ENCODE measurements at places on chromosomes 13 and 19.

- DNase-seq = peak; percentile 25
Observed at GRCh38 chr13:89925107-89925506, 1422.4 kb upstream of the MIR17HG start.

- no peak for DNase-seq
Observed at GRCh38 chr19:48638831-48639381, 1.7 kb upstream of the DBP start.

DNA sequence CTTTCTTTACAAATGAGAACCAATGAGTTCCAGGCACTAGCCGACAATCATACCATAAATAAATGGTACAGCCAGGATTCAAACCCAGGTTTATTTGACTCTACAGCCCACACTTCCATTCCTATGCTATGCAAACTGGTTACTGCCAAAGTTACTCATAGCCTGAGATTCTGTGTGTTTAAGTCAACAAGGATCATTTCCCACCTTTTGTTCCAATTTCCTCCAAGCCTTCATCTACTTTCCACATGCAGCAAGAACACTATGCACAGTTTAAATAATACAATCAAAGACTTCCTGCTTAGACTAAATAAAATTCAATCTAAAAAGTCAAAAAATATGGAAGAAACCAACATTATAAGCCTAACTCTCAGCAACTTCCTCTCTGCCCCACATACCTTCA lies 59.2 kb upstream of the KLF12 start:
- DNase-seq = no peak

GRCh38 chr13:26051657-26052311 lies at the start of gene SHISA2:
SHISA2 (minus strand) TSS chr13:26052016; CDS start chr13:26050975, 1,041 bp downstream.
- DNase-seq = peak; percentile 78

DNA sequence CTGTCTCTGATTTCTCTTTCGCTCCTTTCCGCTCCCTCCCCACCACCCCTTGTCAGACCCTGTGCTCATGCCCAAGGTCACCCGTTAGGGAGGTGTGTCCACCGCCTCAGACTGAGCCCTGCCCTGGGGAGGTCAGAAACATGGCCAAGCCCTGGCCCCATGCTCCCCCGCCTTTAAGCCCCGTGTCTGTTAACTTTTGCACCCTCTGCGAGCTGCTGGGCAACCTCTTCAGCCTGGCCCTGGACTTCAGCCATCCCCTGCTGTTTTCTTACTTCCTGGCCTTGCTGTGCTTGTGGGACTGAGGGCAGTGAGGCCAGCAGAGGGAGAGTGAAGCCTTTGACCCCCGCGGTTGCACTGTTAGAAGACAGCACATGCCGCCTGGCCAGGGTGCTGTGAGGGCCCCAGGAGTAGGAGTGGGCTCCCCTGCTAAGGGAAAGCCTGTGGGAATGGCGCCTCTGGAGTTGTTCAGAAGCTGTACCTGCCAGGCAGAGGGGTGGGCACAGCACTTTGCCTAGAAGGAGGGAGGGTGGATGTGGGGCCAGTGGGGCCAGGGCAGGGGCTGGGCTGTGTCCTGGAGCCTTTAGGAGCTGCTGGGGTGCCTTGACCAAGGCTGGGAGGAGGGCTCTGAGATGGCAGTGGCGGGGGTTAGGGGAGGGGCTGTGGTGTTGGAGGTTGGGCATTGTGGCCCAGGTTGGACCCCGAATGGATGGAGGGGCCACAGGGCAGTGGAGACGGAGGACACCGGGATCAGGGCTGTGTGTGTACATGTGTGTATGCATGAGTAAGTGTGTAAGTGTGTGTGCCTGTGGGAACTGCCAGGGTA lies 7.9 kb downstream of the UPF1 start:
- DNase-seq = no peak

- no peak for DNase-seq
Observed at GRCh38 chr19:3801412-3802096, 15.4 kb upstream of the MATK start.

GRCh38 chr13:22102271-22102670 lies 431.4 kb downstream of the FGF9 start:
- no peak for DNase-seq

DNA sequence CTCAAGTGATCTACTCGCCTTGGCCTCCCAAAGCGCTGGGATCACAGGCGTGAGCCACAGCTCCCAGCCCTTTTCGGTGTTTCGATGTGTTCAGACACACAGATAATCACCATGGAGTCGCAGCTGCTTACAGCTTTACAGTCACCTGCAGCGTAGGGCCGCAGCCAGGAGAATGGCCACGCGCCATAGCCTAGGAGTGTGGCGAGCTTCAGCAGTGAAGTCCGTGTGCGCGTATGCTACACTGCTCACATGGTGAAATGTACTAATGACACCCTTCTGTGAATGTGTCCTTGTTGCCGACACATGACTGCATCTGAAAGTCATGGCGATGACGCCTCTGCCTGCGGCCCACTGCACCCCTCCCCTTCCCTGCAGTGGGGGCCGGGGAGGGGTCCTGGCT lies 23.6 kb downstream of the AP3D1 start:
- no peak for DNase-seq

- DNase-seq = no peak
Observed at GRCh38 chr13:87052731-87053130, 618.4 kb upstream of the SLITRK5 start.

GRCh38 chr13:25178070-25178469 lies 6.0 kb upstream of the AMER2 start:
- DNase-seq = no peak

DNA sequence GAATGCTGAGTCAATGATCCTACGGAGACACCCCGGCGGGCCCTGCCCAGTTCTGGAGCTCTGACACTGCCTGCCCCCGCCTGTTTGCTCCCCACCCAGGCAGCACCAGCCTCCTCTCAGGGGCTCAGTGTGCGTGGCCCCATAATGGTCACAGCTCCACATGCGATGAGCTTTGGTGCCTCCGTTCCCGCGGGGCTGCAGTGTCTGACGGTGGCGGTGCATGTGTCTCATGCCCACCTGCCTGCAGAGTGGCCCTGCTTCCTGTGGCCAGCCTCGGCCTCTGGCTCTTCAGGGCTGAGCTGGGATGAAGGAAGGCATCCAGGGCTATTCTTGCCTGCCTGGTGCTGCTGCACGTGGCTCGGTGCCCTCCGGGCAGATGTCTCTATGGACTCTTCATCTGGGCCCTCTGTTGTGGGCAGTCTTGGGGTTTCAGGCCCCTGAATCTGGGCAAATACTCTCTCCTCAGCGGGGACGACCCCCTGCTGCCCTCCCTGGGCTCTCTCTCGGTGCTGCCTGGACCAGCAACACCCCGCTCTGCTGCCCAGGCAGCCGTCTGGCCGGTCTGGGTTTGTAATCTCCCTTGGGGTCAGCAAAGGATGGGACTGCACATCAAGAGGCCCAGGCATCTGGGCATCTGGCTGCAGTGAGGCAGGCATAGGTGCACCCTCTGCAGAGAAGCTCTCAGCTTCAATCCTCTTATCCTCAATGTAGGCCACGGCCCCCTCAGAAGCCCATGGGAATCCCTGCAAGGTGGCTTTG lies 19.3 kb upstream of the TMEM255B start:
- no peak for DNase-seq

- no peak for DNase-seq
Observed at GRCh38 chr13:98297051-98297450, 120.0 kb upstream of the RNF113B start.

DNA sequence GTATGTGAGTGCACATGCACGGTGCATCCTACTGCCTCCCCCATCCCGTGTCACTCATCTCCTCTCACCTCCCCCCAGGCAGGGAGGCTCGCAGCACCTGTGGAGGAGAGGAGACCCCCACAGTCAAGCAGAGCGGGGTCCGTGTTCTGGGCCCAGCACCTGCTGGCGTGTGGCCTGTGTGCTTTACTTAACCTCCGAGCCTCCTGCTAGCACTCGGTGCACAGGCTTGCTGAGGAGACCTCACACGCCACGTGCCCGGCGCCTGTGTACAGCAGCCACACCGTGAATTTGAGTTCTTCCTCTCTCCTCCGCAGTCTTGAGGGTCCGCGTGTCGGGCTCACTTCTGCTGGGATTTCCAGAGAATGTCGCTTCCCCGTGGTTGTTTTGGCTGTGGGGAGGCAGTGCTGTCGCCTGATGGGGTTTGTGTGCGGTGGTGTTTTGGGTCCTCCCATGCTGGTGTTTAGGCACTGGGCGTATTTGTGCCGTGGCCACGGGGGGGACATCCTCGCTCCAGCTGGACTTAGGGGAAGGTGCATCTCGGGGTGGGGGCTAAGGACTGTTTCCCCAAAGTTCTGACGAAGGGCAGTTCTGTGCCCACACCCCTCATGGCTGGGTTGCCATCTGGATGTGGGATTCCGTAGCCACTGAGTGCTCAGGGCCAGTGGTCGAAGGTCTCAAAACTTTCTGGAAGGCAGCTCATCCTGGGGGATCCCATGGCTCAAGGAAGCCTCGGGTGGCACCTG lies 34.8 kb upstream of the TMEM255B start:
- no peak for DNase-seq

GRCh38 chr19:46739290-46739771 lies 6.5 kb upstream of the FKRP start:
- no peak for DNase-seq

DNA sequence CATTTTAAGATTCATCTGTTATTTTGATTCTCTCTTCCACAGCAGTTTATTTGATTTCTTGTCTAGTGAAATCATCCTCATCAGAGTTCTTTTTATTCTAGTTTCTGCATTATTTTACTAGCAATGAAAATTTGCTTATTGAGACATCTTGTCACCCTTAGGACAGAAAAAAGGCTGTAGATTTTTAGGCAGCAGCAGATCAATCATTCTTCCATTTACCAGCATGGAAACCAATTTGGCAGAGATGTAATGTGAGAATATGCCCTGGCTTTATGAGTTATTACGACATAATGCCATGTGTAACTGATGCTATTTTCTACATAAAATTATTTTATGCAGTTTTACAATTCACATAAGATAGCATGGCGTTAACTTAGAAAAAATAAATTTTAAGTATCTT lies 688.6 kb upstream of the SLC10A2 start:
- no peak for DNase-seq

DNA sequence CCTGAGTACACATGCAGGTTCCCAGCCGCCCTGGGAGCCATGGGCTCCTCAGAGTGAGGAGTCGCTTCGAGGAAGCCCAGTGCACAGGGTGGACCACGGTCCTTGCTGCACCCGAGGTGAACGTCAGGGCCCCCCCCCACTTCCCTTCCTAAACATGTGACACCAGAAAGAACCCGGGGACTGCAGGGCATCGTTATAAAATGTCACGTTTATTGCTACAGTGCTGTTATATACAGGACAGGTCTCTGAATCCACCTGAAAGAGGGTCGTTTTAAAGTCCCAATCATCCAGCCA lies 3.8 kb upstream of the UQCR11 start:
- DNase-seq = no peak

DNA sequence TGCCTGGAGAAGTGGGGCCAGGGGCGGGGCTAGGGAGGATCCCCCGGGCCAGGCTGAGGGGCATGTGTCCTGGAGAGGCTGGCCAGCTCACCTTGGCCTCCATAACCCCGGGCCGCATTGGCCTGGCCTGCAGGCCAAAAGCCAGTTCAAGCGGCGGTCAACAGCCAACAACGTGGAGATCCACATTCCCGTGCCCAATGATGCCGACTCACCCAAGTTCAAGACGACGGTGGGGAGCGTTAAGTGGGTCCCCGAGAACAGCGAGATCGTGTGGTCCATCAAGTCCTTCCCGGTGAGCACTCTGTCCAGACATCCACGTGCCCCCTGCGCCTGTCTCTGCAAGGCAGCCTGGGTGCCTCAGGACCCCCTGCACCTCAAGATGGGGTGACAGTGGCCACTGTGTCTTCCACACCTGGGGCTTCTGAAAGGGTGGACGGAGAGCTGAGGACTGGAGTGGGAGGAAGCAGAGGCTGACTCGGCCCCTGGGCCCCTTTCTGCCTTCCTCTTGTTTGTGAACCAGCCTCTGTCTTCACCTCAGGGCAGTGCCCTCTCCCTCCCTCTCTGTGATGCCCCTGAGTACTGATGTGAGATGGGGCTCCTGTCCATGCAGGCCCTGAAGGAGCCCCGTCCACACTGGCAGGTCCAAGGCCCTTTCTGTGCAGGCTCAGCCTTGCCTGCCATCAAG lies 31.1 kb downstream of the AP1M1 start:
- no peak for DNase-seq

DNA sequence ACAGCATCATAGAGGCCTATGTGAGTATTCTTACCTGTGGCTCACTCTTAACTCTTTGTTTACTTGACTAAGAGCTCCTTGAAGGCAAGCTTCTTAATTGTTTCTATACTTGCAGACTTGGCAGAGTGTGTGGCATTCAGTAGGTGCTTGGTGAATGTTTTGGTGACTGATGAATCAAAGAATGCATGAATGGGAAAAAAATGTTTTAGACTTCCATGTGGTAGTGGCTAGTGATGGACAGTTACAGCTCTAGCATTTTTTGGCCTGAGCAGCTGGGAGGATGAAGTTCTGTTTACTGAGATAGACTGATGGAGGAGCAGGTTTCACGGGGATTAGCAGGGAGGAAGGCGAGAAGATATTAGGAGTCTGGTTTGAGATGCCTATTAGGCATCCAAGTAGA lies 13.6 kb downstream of the HAS1 start:
- no peak for DNase-seq

- DNase-seq = no peak
Observed at GRCh38 chr13:113179374-113180230, 21.2 kb downstream of the PROZ start.
